Brain pericyte (primary cell): ENCODE measurements at places on chromosomes 2 and 18.

- peak; percentile 51 for DNase-seq
Measured at GRCh38 chr2:173964565-173965371, 405 bp downstream of the SP3 start.

DNA sequence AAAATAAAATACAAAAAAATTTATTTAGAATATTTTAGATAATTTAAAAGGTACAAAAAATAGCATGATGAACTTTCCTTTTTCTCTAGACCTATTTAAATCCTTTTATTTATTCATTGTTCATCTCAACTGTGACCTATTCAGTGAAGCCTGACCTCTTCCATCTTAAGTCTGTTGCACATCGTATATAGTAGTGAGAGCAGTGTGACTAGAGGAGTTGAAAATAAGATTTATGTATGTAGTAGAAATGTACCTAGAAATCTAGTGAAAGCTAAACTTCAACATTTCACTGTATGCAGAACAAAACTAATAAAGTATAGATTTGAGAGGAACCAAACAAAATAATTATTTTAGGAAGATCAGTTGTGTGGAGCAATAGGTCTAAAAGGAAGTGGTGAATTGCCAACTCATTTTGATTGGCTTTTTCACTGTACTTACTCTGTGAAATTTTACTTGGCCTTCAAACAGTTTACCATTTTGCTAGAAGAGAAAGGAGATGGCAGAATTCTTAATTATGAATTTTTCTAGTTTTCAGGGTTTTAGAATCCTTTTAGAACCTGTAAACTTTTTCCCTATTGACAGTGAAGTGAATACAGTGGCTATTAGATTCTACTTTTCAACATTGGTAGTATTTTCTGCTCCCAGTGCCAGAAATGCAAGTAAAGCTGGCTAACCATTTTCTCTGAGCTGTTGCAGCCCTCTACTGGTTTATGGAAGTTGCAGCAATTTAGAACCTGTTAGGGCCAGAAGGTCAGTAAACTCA lies 11.0 kb downstream of the ANKRD12 start:
- DNase-seq: peak; percentile 15

DNA sequence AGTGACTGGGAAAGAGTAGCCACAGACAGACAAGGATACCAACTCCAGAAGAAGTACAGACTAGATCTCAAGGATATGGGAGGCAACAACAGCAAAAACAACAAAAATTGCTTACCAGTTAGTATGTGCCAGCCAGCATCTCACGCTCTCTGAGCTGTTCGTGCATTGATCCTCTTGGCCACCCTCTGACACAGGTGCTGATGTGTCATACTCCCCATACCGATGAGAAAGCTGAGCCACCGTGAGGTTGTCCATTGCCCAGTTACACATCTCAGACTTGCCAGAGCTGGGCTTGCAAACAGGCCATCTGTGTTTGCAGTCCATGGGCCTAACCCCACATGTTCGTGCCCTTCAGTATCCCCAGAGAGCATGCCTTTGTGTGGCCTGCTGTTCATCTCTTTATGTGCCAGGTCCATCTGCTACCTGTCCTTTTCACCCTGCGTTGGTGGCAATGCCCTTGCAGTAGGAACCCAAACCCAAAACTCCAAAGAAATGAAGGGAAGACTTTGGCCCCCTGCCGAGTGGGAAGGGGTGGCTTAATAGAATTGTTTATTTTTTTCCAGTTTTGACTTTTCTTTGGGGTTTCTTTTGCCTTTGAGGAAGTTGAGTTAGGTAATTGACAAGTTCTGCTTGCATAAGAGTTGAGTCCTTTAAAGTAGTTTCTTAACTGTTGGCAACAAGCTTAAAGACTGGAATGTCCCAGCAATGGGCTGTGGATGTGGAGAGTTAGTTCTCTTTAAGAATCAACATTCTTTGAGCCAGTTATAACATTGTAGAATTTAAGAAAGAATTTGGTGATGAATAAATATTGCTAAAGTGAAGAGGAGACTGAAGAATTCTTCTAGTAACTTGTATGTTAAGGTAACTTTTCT lies 46.7 kb downstream of the LYPD6B start:
- no peak for DNase-seq

- DNase-seq: peak; percentile 34
Measured at GRCh38 chr2:241271706-241272302, 43.7 kb downstream of the HDLBP start.

GRCh38 chr2:46537624-46538295 lies 58.4 kb downstream of the TMEM247 start:
- DNase-seq: no peak

DNA sequence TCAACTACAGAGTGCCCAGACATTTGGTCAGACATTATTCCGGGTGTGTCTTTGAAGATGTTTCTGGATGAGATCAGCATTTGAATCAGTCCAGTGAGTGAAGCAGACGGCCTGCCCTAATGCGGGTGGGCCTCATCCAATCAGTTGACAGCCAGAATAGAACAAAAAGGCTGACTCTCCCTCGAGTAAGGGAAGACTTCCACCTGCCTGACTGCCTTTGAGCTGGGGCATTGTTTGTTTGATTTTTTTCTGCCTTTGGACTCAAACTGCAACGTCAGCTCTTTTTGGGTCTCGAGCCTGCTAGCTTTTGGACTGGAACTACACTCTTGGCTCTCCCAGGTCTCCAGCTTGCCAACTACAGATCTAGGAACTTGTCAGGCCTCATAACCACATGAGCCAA lies 111.7 kb upstream of the AGAP1 start:
- DNase-seq: no peak

GRCh38 chr2:122307763-122308162 lies 552.3 kb downstream of the TSN start:
- DNase-seq: no peak

GRCh38 chr2:235756491-235756890 lies 262.6 kb downstream of the AGAP1 start:
- no peak for DNase-seq

DNA sequence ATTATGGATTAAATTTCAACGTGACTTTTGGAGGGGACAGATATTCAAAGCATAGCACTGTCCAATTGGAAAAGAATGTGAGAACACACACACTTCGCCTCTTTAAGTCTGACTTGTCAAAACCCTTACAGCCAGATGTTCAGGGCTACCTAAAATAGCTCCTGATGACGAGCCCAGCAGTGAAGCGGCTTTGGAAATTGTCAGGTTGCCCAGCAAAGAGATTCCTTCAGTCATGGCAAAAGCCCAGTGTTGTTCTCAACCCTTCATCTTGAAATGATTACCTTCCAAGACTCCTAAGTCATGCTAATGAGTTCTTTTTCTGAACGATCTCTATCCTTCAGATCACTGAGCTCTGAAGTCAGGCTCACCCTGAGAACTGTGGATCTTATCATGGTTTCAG lies 436.6 kb downstream of the LRATD1 start:
- DNase-seq: no peak

GRCh38 chr2:32248299-32248698 lies 16.4 kb downstream of the NLRC4 start:
- DNase-seq: no peak

GRCh38 chr18:40159141-40160017 lies 1795.7 kb upstream of the PIK3C3 start:
- no peak for DNase-seq

GRCh38 chr2:63755216-63755615 lies 86.5 kb upstream of the UGP2 start:
- DNase-seq: no peak

GRCh38 chr2:144481666-144482065 lies 38.3 kb downstream of the ZEB2 start:
- no peak for DNase-seq

DNA sequence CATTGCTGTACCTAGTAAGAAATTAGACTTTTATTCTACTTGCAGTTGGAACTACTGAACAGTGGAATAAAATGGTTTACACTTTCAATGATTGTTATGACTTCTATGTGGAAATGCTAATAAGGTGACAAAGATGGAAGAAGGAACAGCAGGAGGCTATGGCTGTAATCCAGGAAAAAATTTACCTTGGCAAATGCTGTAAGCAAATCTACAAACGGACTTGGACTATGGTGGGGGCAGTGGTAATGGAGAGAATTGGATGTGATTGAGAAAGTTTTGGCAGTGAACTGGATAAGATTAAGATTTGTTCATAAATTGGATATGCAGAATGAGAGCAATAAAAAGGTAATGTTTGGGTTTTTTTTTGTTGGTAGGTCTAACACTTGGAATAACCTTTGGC lies 111.0 kb upstream of the ERBB4 start:
- DNase-seq: no peak

DNA sequence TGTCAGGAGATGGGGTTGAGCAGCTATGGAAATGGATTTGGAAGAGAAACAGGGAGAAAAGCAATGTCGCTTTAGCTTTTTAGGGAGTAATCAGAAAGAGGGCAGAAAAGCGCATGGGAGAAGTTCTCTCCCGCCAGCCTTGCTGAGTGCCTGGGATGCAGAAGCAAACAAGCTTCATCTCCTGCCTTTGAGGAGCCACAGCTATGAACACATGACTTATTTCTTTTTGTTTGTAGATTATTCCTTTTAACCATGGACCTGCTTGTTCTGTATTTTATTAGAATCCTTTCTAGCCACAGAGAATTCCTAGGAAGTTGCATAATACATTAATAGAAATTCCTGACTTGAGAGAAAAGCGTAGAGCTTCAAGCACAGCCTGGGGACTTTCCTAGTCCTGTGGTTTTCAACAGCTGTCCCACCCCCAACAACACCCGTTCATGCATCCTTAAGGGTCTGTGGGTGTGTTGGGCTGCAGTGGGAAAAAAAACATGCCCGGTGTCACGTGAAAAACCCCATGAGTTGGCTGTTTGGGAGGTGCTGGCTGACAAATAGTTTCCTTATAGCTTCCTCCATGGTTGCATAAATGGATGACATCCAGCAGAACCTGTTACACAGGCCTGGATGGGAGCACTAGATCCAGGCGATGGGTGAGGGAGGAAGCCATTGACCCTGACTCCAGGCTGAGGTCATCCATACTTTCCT lies 14.9 kb downstream of the SLC9A4 start:
- no peak for DNase-seq

GRCh38 chr2:26455670-26456439 lies 22.1 kb downstream of the OTOF start:
- no peak for DNase-seq

- DNase-seq: no peak
Measured at GRCh38 chr18:31206787-31207381, 44.2 kb upstream of the DSC1 start.

- DNase-seq: no peak
Measured at GRCh38 chr2:72238311-72238710, 90.6 kb upstream of the CYP26B1 start.

DNA sequence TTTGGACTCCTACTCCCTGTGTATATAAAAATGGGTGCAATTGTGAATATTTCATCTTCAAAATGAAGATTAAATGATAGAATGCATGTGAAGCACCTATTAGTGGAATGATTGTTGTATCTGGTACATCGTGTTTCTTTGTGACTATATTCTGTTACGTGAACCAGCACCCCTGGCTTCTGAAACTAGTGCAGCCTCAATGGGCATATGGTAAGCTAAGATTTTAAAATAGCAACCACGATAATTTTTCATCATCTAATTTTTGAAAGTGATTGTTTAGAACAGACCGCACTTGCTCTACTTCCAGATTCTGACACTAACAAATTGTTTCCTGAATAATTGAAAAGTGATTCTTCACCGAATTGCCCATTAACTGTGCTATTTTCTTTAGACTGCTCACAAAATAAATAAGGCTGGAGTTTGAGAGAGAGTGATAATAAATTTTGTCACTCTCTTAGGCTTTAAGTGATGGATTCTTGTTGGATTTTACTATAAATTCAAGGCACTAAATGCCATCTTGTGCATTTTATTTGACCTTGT lies 806.1 kb upstream of the LRATD1 start:
- no peak for DNase-seq

GRCh38 chr2:186058614-186059013 lies 320.0 kb downstream of the FSIP2 start:
- no peak for DNase-seq

- no peak for DNase-seq
Measured at GRCh38 chr2:113757138-113757657, 756 bp upstream of the SLC35F5 start.

DNA sequence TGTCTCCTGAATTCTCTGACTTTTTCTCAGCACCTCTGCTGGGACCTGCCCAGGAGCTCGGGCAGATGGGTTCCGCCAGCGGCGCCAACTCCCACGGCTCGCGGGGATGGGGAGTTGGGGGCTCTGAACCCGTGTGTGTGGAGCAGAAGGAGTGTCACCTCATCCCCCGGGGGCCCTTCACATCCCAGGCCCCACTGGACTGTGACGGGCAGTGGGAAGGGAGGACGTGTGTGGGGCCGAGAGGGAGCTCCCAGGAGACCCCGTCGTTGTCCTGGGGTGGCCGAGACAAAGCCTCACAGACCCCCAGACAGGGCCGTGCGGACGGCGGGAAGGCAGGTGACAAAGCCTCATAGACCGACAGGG lies 130.0 kb upstream of the CTDP1 start:
- no peak for DNase-seq

DNA sequence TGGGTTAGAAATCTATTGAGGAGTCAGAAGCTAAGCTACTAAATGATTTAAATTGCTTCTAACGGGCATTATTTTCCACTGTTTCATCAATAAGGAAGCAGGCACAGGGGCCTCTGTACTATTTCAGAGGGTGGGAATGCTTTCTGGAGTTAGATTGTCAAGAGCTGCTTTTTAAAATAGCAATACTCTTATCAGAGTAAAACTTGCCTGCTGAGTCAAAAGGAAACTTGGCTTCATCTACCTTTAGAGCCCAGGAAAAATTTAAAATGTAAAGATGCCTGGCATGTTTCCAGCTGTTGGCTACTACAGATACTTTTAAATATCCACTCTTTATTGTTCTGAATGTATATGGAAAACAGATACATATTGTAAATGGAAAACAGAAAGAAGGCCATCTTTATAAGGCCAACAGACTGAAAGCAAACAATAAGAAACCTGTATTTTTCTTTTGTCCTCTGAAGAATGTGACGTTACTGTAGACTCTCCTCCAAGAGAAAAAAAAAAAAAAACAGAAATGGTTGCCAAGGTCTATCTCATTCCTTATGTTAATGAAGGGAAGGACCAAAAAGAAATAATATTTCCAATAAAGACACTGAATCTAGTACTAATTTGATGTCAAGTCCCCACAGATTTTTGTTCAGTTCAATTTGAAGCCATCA lies 79.1 kb downstream of the FIGN start:
- no peak for DNase-seq

DNA sequence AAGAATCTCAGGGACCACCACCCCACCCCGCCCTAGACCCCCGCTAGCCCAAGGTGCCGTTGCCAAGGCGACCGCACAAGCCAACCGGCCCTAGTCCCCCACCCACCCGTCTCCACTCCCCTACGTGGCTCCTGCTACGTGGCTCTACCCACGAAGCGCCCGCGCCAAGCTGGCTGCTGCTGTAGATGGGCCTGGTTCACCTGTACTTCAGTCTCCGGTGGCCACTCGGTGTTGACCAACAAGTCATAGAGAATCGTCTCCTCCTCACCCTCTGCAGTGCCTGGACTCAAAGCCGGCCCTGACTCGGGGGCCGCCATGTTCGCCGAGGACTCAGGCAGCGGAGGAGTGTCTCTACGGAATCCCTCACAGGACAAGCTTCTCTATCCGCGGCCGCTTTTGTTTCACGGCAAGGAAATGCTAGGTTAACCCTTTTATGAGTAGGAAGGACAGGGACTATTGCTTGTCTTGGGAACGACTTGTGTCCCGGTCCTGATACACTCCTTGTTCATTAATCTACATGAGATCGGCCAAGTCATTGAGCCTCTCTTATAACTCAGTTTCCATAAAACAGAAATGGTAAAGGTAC lies at the start of gene NBAS:
NBAS (minus strand) TSS at position 347 of the 586 bp plus-strand sequence; CDS start at position 317, 30 bp downstream.
- DNase-seq: peak; percentile 65
